ENCODE measurements at places on chromosomes 7 and 10.

DNA sequence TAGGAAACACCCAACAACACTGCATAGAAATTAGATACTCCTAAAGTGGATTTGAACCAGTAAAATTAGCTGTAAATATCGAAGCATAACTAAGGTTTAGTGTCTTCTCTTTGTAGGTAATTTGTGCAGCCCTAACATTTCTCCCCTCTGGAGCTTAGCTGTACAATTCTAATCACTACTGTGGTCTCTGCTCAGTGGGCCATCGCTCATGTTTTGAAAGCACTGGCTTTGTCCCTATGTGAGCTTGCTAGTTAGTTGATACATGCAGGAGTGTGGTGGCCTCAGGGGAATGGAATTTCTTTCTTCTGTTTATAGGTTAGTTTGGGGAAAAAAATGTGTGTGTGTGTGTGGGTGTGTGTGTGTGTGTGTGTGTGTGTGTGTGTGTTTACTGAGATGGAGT, 373.1 kb downstream of the DPP6 start:
- DNase-seq: no peak

GRCh38 chr7:141362580-141363435, 188.4 kb upstream of the AGK start:
- DNase-seq: no peak

GRCh38 chr10:129918836-129919235, 45.2 kb downstream of the EBF3 start:
- no peak for DNase-seq

DNA sequence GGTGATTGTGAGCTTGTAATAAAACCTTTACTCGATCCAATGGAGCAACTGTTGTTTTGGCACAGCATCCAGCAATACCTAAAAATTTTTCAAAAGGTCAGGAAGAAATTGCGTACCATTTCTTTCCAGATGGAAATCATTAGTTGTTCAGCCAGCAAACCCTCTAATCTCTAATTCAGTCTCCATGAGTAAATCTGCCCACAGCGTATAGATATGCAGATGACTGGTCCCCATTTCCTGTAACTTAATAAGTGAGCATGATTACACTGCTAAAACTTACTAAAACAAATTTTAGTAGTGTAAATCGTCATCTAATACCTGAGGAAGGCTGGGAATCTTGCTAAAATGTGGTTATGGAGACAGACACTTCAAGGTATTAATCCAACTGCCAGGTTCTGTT, 10.6 kb downstream of the SLC25A16 start:
- DNase-seq: no peak

GRCh38 chr7:107392830-107393229, 77.0 kb upstream of the GPR22 start:
- no peak for DNase-seq

GRCh38 chr7:117412946-117413559, 14.2 kb downstream of the ASZ1 start:
- DNase-seq: no peak

GRCh38 chr10:78288663-78289062, 255.0 kb downstream of the RPS24 start:
- no peak for DNase-seq

GRCh38 chr10:100930368-100930767, 17.6 kb downstream of the SLF2 start:
- DNase-seq: no peak

DNA sequence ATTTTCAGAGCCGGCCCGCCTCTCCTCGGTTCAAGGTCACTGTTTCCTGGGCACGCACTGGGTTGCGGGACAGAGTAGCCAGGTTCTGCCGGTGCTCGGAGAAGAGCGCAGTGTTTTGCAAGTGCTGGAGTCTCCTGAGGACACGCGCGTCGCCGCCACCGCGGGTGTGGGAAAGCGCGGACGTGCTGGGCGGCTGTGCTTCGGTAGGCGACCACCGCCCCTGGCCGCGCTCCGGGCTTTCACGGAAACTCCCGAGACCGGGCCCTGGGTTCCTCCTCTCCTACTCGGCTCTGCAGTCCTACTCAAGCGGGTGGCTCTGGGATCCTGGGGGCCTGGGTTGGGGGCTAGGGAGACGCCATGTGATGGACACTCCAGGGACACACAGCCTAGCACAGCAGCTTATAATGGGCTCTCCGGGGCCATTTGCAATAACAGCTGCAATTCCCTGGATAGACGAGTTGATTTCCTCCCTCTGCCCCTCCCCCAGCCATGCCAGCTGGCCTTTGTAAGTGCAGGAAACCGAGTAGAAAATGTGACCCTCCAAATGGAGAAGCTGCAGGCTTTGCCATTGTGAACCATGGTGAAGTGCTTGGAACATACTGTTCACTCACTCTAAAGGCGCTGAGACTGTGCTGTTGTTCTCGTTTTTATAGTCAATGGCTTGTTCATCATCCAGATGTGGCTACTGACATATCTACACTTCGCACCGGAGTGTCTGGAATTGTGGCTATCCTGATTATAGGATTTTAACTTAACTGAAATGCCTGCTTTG, 2.1 kb downstream of the FRAT1 start:
- DNase-seq: peak; percentile 18

DNA sequence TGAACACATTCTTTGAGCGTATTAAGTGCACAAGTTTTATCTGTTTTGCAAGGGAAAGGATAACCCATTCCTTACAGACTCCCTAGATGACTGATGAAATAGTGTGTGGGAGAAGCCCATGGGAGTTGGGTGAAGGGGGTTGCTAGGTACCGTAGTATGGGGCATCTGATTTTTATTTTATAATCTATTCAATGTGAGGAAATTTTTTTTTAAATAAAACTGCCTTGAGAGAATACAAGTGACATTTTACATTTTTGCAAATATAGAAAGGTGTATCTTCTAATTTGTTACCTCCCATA, 1.4 kb downstream of the BTAF1 start:
- no peak for DNase-seq

GRCh38 chr7:20560325-20561180, 54.9 kb upstream of the ABCB5 start:
- no peak for DNase-seq

DNA sequence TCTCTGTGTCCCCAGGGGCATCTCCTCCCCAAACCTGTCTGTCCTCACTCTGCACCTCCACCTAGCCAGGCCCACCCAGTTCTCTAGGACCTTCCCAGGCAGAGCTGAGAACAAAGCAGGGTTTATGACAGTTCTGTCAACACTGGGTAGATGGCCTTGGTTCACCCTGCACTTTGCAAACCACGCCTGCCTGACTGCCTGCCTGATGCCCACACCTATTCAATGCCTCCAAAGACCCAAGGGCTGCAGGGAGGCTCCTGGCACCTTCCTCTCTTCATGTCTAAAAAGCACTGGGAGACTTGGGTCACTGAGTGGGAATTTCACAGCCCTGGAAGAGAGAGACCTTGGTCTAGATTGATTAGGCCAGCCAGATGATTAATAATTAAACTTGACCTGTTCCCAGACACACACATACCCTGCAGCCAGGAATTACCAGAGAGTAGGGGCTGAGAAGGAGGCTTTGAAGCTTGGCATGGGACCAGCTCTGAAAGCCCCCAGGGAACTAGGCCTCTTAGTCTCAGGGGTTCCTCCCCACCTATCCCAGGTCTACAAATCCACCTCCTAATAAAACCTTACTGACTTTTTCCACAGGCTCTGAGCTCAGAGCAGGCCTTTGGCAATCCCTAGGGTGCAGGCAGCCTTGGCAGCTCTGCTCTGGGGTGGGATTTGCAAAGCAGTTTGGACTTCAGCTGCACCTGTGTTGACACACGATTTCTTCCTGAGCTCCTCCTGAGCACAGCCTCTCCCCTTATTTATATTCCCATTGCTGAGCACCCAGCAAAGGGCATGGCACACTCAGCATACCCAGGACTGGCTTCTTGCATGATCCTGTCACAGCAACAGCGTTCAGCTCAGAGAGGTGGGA, 25.7 kb upstream of the PDCD4 start:
- DNase-seq: no peak

GRCh38 chr10:101625821-101626412, 37.8 kb downstream of the DPCD start:
- DNase-seq: no peak

DNA sequence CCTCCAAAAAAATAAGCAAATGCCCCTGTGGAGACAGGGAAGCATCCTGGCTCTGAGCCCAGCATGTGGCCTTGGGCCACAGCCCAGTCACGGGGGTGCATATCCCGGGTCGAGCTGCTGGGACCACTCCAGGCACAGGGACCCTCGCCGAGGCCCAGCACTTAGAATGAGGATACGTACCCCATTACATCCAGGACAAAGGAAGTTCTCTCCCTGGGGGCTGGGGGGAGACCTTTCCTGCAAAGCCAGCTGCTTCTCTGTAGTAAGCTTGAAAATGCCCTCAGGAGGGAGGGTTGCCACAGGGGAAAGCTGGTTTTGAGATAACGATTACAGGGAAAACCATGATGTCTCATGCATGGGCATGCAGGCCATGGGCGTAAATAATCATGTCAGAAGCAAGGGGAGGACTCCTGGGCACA, 75.5 kb downstream of the HIPK2 start:
- no peak for DNase-seq

DNA sequence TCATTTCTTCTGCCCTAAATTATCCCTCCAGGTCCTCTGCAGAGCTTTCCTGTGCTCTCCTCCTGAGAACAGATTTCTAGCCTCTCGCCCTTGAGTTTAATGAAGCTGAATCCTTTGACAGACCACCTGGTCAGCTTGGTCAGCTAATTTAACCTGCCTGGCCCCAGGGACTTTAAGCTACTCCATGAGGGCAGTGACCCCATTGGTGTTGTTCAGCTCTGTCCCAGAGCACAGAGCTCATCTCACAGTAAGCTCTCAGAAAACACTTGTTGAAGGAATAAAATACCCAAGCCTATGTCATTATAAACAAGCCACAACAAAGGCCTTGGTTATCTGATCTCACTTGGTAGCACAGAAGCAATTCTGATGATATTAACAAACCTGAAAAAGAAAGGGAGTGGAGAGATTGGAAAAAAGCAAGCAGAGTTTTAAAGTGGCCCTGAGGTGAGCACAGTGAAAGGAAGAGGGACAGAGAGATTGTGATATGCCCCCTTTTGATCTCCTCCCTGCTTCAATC, 24.4 kb downstream of the SLC26A4 start:
- DNase-seq: no peak

DNA sequence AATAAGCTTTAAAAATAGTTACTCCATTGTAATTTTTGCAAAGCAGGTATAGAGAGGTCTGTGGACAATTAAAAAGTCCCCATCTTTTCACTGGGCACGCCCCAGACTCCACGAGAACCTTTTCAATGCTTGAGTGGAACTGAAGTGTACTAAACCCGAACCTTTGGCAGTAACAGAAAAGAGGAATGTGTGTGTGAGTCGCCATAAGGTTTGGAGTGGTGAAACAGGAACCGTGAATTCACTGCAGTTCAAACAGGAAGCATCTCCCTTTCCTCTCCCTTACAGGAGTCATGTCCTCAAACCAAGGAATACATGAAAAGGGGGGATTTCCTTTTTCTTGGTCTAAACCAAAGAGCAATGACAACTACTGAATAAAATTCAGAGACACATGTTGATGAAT, 23.2 kb downstream of the NDUFB2 start:
- no peak for DNase-seq

- DNase-seq: no peak
These were observed 546.7 kb upstream of the LRRN3 start for GRCh38 chr7:110544194-110544593.

- no peak for DNase-seq
These were observed 118.6 kb downstream of the CNTNAP2 start for GRCh38 chr7:146235195-146235594.

DNA sequence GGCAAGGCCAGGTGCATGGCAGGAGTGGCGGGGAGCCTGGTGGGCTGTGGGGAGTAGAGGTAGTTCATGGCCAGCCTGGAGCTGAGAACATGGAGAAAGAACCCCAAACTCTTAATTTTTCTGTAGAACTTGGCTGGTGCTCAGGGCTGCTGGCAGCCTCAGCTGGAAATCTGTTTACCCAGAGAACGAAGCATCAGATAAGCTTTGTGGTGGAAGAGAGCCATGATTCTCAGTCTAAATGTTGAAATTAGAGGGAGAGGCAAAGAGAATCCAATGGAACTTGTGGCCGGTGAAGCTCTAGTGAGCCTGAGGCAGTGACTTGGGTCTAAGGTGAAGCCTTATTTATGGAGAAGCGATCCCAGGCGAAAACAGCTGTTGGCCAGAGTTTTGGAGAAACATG, 126.4 kb downstream of the CCDC3 start:
- DNase-seq: no peak

DNA sequence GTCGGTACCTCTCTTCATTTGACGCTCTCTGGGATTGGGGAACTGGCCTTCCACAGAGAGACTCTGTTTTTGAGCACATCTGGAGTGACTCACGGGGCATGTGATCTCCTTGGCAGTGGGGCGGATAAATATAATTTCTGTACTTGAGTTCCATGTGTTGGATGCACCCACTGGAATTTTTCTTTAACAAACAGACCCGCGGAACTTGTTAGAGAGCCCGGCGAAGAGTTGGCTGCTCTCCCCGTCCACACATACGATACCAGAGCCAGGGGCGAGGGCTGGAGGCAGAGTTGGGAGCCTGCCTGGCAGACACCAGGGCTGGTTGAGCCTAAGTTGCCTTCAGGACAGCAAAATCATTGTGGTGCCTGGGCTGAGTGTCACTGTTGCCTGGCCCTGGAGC, at the start of gene FAM180A:
FAM180A (minus strand) TSS at position 44 of the 400 bp plus-strand sequence. CDS start 233 bp downstream, outside the sequence.
- no peak for DNase-seq

GRCh38 chr10:86205306-86206239, 161.0 kb downstream of the GRID1 start:
- no peak for DNase-seq

DNA sequence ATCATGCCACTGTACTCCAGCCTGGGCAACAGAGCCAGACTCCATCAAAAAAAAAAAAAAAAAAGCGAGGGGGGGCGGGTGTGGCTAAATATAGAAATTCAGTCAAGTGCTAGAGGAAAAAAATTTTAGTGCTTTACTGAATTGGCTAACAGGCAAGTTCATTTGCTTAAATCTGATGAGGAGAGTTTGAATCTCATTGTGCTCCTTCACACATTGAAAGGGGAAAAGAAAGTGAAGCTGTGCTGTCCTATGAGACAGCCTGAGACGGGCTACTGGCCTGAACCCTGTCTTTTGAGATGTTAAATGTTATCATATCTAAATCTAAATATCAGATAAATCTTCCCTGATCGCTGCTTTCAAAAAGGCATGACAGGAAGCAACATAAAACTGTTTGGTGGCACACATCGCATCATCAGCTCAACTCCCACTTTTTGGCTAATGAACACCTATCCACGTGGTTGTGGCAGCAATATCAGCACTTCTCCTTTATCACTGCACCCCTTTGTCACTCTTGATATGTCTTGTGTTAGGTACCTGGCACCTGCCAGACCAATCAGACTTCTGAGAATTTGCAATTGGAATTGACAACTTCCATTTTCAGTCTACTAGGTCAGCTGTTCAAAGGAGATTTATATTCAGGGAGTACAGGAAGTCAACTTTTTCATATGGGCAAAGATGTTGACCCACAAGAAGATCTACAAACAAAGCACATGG, 14.0 kb upstream of the IFIT1B start:
- no peak for DNase-seq

DNA sequence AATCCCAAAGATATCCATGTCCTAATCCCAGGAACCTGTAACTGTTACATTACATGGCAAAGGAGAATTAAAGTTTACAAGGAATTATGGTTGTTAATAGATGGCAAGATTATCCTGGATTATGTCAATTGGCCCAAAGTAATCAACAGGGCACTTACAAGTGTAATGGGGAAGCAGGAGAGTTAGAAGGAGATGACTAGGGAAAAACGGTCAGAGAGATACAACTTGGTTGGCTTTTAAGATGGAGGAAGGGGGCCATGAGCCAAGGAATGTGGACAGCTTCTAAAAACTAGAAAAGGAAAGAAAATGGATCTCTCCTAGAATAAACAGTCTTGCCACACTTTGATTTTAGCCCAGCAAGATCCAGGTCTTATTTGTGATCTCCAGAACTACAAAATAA, 3.3 kb downstream of the JMJD1C start:
- DNase-seq: no peak

- DNase-seq: no peak
These were observed 255.4 kb downstream of the ELMO1 start for GRCh38 chr7:37193087-37193774.

Measured in neural crest cell (in vitro differentiated cells).